ENCODE measurements at places on chromosomes 6 and 20.
A peak's percentile ranks its signal among the peaks of the same experiment; 100 is the strongest.

- no peak for DNase-seq
Measured at GRCh38 chr6:161274898-161275297, 1.0 kb upstream of the AGPAT4 start.

GRCh38 chr6:43275801-43276576 is 22.1 kb upstream of the SLC22A7 start:
- no peak for DNase-seq

GRCh38 chr6:129501740-129502660 is 208.0 kb downstream of the ARHGAP18 start:
- DNase-seq = no peak

- DNase-seq = no peak
Measured at GRCh38 chr6:56794421-56794820, 151.7 kb upstream of the DST start.

DNA sequence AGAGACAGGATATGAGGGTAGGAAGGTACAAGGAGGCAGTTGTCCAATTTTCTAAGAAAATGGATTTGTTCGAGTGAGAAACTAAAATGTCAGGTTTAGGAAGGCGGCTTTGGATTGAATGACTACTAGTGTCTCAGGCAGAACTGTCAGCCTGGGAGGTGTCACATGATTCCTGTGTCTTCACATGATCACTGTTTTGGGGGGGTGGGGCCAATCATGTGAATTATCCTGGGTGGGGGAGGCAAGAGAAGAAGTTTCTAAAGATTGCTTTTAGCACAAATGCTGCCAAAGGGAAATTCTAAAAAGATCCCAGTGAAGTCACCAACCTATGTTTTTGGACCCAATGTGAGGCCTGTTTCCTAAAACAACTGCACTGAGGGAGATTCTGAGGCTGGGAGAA is 2.3 kb downstream of the SIRPA start:
- DNase-seq = no peak

- DNase-seq = no peak
Measured at GRCh38 chr6:5174756-5175549, 85.8 kb downstream of the LYRM4 start.

- no peak for DNase-seq
Measured at GRCh38 chr6:148927586-148927985, 180.8 kb downstream of the UST start.

DNA sequence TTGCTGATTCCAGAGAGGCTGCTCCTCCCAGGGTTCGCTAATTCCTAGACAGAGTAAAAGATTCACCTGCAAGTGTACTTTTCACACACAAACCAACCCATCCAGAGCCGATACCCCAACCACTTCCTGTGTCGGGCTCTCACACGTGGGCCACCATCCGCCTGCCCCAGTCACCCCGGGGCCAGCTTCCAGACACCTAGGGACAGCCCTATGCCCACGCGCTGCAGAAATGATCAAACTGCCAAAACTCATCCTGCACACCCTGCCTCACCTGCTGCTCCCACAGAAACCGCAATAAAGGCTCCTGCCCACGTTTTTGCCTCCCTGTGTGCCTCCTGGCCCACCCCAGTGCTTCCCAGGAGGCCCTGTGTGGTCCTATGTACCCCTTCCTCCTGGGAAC is 59.5 kb downstream of the PSMG4 start:
- DNase-seq = no peak

- DNase-seq = no peak
Measured at GRCh38 chr6:3670356-3670755, 81.2 kb downstream of the PXDC1 start.

DNA sequence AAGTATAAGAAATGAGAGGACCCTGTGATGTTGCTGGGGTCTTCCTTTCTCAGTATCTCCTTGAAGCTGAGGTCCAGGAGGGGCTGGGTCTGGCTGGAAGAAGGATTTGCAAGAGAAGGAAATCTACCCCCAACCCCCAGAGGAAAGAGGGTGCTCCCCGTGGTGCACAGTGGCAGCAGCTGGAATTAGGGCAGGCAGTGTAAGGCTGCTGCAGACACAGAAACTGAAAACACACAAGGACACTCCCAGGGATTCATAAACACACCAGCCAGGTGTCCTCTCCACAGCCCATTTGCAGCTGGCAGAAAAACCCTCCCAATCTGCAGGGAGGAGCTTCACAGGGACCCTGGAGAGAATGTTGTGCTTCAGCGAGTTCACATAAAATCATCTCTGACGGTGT is 297.2 kb downstream of the CDH26 start:
- DNase-seq = no peak

DNA sequence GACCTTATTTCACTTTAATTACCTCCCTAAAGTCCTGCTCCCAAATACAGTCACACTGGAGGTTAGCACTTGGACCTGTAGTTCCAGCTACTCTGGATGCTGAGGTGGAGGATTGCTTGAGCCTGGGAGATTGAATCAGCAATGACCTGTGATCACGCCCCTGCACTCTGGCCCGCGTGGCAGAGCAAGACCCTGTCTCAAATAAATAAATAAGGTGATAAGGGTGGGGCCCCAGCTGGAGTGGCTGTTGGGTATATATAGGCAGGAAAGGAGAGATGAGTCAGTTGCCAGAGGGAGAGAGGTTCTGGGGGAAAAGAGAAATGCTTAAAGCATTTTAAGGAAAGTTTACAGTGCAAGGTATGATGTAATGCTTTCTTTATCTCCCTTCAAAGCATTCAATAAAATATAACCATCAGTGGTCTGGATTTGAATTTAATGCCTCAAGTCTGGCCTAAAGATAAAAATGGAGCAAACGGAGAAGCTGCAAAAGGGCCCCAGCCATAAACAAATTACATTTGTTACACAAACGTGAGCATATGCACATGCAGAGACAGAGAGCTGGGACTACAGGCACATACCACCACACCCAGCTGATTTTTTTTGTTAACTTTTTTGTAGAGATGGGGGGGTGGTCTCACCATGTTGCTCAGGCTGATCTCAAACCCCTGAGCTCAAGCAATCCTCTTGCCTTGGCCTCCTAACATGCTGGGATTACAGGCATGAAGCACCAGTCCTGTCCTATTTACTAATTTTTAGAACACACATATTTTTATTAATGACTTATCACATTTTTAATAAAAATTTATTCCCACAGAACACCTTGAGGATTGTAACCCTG is 6.1 kb upstream of the PM20D2 start:
- no peak for DNase-seq

GRCh38 chr20:29687438-29687837 is 1570.0 kb upstream of the DEFB115 start:
- DNase-seq = no peak

GRCh38 chr6:154446984-154447383 is 63.5 kb downstream of the CNKSR3 start:
- no peak for DNase-seq

- DNase-seq = no peak
Measured at GRCh38 chr6:2839982-2840748, 1.5 kb downstream of the SERPINB1 start.

DNA sequence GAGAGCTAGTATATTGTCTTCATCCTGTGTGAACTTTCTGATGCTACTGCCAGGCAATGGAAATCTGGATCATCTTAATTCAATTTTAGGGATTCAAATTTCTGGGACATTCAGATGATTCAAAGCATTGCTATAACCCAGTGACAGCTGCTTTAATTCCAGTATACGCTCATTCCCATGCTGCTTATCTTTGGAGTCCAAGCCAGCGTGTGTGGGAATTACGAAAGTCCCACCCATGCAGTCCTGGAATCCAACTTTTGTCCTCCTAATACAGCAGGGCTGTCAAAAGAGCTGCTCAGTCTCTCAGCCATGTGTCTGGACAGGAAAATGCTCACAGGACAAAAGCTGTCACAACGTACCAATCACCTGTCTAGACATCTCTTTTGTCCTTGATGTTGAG is 219.8 kb downstream of the LAMA2 start:
- DNase-seq = peak; percentile 42

GRCh38 chr6:169989594-169989993 is 238.2 kb downstream of the ERMARD start:
- DNase-seq = no peak

DNA sequence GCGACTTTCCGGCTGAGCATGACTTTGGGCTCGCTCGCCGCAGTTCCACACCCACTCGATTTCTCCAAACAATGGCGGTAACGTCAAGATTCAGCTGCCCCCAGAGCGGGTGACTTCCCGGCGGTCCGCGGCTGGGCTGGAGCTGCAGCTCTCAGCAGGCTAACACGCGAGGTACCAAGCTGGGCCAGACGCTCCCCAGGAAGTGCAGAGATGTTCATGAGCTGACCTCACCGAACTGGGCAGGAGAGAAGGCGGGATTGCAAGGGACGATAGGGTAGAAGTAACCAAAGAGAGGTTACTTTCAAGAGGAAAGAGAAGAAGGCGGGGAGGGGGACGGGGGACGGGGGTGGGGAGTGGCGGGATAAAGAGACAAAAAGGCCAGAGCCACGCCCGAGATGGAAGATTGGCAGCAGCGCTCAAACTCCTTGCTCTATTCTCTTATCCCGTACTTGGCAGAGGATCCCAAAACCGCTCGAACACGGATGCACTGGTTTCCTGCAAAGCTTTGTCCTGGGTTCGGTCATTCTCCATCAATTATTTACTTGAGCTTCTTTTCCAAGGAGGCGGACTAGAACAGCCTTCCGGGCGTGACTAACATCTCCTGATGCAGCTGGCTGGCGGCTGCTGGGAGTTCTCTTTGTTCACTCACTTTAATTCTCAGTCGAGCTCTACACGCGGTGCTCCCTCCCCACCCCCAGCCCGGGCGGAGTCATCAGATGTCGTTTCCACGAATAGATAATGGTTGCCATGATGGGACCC is at the start of gene MTCL3:
TSS of gene MTCL3 (minus strand) at position 626 of the 759 bp plus-strand sequence.
- peak; percentile 33 for DNase-seq

- DNase-seq = no peak
Measured at GRCh38 chr6:35694462-35694861, 5.7 kb upstream of the FKBP5 start.

GRCh38 chr6:153117986-153118879 is 12.8 kb downstream of the RGS17 start:
- DNase-seq = no peak

GRCh38 chr6:100283285-100283684 is 181.4 kb downstream of the SIM1 start:
- DNase-seq = no peak

- DNase-seq = no peak
Measured at GRCh38 chr20:59996108-59996507, 37.9 kb downstream of the CDH26 start.

DNA sequence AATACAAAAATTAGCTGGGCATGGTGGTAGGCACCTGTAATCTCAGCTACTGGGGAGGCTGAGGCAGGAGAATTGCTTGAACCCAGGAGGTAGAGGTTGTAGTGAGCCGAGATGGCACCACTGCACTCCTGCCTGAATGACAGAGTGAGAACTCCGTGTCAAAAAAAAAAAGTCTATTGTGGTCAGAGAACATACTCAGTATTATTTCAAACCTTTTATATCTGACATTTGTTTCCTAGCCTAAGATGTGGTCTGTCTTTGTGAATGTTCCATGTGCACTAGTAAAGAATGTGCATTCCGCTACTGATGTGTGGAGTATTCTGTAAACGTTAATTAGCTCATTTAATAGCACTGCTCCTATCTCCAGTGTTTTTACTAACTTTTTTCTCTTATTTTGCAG is 11.7 kb downstream of the RAB22A start:
- DNase-seq = no peak

GRCh38 chr20:54711071-54711470 is 235.7 kb downstream of the DOK5 start:
- DNase-seq = no peak

GRCh38 chr6:42025066-42025844 is 25.1 kb upstream of the TAF8 start:
- DNase-seq = no peak

GRCh38 chr20:24042646-24043045 is 54.1 kb upstream of the GGTLC1 start:
- DNase-seq = no peak

DNA sequence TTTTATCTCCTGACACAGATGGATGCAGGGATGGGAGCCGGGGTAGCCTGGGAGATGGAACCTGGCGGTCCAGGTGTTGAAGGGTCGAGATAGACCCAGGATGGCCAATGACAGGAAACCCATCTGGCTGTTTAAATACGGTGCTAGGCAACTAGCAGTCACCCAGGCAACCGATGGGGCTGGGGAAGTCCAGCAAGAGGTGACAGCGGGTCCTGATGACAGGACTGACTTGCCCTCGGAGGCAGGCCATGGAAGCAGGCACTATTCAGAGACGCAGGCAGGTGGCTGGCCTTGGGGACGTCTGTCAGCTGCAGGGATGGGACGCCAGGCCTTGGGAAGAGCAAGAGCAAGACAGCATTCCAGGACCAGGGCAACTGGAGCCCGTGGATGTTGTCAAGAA is 135.4 kb upstream of the RALGAPA2 start:
- DNase-seq = no peak

DNA sequence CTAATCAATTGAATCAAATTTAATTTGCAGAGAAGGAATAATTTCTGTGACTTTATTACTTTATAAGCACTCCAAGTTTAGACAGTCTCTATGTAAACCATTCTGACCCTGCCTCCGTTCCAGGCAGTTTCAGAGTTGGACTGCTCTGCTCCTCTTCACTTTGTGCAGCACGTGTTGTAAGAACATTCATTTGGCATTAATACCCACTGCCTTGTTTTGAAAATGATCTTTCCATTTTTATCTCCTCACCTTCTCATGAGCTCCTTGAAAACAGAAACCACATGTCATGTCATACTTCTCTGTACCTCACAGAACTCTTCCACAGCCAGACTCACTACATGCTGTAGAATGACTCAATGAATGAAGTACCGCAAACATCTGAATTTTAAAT is 25.5 kb downstream of the SLC22A1 start:
- no peak for DNase-seq

DNA sequence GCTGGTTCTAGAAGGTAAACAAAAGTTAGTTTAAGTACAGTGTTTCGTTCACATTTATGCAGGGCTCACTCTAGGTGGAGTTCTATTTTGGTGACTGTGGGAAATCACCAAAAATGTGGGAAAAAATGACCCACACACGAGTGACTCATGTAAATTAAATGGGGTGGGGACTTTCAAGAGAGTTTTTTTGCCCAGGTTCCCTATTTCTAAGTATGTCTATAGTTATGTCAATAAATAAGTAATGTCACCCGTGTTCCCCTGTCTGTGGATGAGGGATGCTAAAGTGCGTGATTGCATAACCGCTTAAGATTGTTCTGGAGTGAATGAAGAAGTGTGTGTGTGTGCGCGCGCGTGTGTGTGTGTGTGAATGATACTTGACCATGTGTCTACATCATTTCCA is 69.1 kb downstream of the MYB start:
- DNase-seq = no peak

Measured in left hindlimb (tissue), 1 donor.